Stimulated activated effector memory CD8-positive, alpha-beta T cell treated with anti-CD3 and anti-CD28 coated beads, Interleukin-12 subunit alpha, Interleukin-12 subunit beta, amount 100 ng/mL, for 72 hours (primary cell): ENCODE measurements at places on chromosomes 16 and 17.

- no peak for DNase-seq
These were observed 255.5 kb upstream of the KCNJ16 start for GRCh38 chr17:69819316-69820087.

DNA sequence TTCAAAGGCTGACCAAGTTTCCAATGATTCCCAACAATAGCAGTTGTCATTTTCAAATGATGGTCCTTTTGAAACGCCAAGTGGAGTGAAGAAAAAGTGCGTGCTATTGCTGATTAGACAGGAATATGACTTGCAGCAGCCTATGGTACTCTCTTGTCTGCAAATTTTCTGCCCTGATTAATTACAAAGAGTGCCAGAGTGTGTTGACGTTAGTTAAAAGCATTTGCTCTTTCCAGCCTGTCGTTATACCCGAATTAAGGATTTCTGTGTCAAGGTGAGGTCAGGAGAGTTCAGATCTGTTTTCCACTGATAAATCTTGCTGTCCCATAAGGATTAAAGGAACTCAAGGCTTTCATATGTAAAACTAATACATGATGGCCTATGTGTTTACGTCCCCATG lies 75.0 kb upstream of the ADAMTS18 start:
- DNase-seq: no peak

DNA sequence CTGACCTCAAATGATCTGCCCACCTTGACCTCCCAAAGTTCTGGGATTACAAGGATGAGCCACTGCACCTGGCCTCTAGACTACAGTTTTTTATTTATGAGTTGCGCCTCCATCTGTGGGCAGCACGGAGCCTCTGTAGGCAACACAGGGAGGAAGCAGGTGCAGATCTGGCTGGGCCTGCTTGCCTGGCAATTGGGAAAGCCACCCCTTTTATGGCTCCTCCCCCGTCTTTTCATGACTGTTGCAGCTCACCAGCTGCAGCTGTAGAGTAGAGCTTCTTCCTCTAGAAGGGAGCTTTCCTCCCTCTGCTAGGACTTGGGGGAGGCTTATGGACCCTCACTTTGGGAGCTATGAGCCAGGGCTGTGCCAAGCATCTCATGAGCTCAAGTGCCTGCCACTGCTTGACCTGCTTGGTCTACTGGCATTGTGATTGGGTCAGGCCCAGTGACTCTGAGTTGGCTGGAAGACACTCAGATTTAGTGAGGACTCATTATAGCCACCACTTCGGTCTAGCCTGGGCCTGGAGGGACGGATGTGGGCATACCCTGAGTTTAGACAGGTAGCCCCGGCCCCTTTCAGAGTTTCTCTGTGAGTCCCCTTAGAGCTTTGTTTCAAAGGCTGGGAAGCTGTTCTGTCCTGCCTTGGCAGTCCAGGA lies 6.9 kb upstream of the SLC7A6 start:
- DNase-seq: no peak

GRCh38 chr16:12211870-12212690 lies 235.5 kb downstream of the SNX29 start:
- no peak for DNase-seq

GRCh38 chr17:9371019-9371418 lies 204.6 kb downstream of the STX8 start:
- DNase-seq: no peak

DNA sequence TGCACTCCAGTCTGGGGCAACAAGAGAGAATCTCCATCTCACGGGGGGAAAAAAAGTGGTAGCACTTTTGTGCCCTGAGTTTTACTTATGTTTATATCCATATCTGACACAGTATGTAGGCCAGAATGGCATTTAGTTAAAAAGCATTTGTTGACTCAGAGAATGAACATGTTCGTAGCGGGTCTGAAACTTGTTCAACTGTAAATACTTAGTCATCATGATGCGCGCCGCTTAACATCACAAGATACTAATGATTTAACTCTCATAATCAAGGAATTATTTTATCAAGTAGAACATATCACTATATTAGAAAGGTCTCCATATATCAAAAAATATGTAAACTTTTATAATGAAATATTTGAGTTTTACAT lies 55.3 kb upstream of the ITGA2B start:
- DNase-seq: no peak

- peak; percentile 71 for DNase-seq
These were observed 76.6 kb downstream of the CMIP start for GRCh38 chr16:81521141-81521626.
